Stimulated activated CD8-positive, alpha-beta memory T cell treated with anti-CD3 and anti-CD28 coated beads, Interleukin-15, amount 100 ng/mL, for 4 hours (primary cell): ENCODE measurements at places on chromosomes 12 and 14.
A peak's percentile ranks its signal among the peaks of the same experiment; 100 is the strongest.

DNA sequence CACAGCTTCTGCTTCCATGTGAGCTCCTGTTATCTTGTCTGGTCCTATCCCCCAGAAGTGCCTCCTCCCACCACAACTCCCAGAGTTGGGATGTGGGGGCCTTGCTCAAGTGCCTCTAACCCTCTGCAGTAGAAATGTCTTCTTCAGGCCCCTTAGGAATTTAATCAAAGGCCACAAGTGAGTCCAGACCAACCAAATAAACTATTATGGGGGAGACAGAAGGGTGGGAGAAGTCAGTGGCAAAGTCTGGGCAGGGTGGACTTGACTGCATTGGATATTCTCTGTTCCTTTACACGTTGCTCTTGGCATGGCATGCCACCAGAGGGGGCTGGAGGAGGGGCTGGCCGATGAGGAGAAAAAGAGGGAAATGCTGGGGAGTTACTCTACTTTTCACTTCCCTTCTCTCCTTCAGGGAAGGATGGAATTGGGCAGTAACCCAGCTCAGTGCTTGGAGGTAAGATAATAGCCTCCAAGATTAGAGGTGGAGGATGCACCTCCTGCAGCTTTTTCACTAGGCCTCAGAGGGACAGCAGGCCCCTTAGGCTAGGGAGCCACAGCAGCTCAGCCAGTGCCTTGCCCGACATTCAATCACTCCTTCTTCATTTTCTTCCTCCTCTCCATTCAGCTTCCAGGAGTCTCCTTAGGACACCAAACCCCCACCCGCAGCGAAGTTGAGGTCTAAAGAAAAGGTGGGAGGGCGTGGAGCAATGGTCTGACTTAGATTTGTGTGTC is 1.2 kb upstream of the AP1G2 start:
- DNase-seq = no peak

DNA sequence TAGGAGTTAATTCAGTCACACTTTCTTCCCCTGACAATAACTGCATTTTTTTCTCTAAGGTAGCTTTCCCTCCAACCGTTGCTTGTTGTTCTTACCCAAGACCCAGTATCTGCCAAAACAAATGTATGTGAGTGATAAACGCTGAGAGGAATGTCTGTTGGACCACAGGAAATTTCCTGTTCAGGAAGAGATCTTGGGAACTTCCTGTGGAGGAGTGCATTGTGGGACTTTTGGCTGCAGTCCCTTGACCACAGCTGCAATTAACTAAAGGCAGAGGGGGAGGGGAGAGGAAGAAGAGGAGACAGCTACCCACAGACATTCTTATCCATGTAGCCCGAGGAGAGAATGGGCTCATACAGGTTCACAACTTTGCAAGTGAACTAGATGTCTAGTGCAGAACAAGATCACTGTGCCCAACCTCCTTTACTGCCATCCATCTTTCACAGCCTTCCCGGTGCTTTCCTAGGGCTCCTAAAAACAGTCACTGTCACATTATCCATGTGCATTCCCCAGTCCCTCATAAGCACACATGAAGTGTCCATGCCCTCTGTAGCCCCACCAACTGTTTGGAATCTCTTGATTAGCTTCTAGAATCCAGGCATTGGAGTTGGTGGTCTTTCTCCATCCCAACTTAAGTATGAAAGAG is 149.5 kb downstream of the ETV6 start:
- no peak for DNase-seq

- no peak for DNase-seq
Measured at GRCh38 chr14:103023881-103024473, 33.4 kb downstream of the CDC42BPB start.

GRCh38 chr14:22456998-22457594 is 131.9 kb downstream of the DAD1 start:
- no peak for DNase-seq

- no peak for DNase-seq
Measured at GRCh38 chr14:103690332-103690731, 24.9 kb downstream of the XRCC3 start.

GRCh38 chr14:95319312-95320077 is at the start of gene CLMN:
Gene CLMN (minus strand): TSS chr14:95319908. CDS start chr14:95319792, 116 bp downstream.
- DNase-seq = peak; percentile 10

- DNase-seq = no peak
Measured at GRCh38 chr14:94942601-94943000, 172.7 kb upstream of the GSC start.

DNA sequence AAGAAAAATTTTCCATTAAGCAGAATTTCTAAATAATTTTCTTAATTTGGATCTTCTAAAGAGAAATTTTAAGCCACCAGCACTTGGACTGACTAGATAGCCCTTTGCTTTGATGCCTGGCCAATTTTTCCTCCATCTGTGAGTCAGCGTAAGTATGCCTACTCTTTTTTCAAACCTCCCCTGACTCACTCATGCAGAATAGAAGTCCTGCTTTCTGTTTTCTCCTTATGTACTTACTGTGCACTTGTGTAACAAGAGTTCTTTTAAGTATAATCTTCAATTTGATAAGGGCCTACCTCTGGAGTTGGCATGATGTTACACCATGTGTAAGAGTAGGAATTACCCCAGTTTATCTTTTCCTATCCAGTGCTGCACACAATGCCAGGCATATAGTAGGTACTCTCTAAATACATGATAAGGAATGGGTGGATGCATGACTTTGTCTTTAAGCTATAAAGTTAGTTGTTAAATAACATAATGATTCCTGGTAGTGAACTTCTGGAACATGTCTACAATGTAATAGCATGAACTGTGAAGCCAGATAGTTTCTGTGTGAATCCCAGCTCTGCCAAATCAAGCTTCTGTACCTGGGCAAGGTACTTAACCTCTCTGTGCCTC is 329.6 kb downstream of the TMTC2 start:
- no peak for DNase-seq

DNA sequence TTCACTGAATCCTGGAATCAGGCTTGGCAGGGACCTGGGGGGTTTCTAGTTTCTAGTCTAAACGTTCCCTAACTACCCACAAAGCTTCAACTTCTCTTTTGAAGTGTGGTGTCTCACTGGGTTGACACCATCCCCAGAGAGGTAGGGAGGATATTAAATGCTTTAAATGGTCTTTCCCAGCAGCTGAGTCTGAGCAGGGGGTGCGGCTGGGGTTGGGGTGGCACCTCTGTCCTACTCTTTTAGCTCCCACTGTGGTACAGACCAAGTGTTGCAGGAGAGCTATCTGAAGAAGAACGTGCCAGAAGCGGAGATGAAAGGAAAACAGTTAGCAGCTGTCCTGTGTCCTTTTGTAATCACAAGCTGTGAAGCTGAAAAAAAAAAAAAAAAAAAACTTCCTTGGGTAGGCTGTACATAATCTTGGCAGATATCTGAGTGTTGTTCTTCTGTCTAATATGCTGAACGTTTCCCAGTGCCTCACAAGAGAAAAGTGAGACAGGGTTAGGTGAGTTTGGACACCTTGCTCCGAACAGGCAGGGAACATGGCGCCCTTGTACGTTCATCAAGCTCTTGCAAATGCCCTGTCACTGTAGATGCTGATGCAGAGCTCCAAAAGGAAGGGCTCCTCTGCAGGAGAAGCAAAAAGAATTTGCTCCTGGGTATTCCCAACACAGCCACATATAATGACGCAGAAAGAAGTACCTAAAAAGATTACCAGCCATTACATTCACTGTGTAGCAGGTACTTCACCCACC is 447.2 kb downstream of the APAF1 start:
- no peak for DNase-seq

GRCh38 chr12:106108185-106108835 is 30.4 kb downstream of the NUAK1 start:
- no peak for DNase-seq
